Gastroesophageal sphincter (tissue), 4 donors: ENCODE measurements at places on chromosomes 1 and 21. TPM values are rescaled to one million over a fixed set of nuclear protein-coding genes. Genes with fewer than 3 reads are reported as not detected.

The CR1 gene
- total RNA-seq = 1.1 TPM

DNA sequence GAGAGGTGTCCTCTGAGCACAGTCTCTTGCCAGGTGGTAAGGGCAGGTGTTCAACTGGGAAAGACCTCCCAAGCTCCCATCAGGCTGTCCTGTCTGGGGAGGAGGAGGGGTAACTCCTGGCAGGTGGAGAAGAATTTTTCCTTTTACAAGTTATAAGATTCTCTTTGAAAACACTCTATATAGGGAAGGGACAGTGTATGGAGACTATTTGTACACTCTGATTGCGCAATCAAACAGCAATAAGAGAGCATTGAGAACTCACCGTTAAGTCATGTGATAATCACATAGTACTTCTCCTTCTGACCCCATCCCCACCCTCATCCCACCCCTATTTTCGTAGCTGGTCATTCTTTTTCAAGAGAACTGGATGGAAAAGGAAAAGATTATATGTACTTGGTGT, 179.3 kb upstream of the ZNF644 start:
- no peak for ATAC-seq

The S100A5 gene
- total RNA-seq = not detected

The SYNJ1 gene
- total RNA-seq = 12.4 TPM

The C1QC gene
- total RNA-seq = 83.6 TPM

GRCh38 chr1:235351441-235351840, 15.8 kb upstream of the TBCE start:
- ATAC-seq = no peak

DNA sequence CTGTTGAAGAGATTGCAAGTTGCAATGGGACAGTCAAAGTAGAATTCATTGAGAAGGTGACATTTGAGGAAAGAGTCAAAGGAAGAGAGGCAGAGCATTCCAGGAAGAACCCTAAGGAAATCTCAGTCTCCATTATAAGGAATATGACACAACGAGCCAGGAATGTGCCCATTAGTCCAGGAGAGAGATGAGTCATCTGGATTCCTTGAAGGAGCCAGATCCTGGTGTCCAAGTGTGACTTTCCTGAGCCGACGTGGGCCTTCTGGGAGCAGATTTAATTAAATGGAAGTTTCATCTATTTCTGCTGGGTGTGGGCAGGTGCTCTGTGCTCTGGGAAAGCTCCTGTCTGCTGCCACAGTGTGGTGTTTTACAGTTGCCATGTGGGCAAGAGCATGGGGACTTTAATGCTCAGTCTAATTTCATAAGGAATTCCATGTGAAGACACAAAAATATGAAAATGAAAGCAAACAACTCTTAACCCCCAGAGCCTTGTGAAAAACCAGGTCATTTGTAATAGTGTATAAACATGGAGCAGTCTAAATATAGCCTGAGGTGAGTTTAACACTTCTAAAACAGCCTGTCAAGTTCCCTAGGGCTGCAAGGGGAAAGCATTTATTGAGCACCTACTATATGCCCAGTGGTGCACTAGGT, 111.4 kb upstream of the ARTN start:
- peak; percentile 97 for ATAC-seq

DNA sequence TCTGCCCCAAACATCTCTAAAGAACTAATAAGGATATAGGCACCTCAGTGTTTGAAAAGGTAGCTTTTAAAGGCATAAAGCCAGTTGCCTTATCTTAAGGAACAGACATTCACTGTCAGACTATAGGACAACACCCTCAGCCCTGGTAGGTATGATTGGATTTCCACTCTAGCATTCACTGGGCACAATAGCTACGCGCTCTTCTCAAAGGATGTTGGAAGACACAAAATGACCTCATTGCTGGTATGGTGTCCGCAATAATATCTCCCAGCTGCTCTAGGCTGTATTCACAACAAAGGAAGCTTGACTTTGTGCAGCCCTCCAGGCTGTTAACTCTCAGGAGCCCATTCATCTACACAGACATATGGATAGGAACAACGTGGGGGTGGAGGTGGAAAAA, 119.4 kb upstream of the CXADR start:
- no peak for ATAC-seq

The PKP1 gene
- 3.0 TPM for total RNA-seq

DNA sequence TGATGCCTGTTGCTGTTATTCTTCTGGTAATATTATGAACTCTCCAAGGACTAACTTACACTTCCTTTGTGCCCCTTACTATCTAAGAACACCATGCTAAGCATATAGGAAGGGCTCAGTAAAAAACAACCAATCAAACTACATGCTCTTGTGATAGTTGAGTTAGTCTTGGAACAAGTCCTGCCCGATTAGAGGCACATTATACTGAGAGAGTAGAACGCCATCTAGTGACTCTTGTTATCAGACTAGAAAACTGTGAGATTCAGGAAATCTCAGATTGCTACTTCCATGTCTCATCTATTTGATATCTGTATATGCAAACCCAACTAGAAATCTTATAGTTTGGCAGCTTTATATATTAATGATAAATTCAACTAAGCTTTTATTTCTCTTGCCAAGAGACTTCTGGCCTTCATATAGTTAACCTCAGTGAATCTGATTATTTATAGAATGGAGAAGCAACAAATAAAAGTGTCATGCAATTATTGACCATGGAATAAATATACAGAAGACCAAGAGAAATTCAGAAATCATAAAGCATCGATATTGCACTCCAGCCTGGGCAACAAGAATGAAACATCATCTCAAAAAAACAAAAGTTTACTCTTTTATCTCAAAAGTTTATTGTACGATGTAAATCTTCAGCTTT, 7.8 kb upstream of the SRRM1 start:
- ATAC-seq = no peak

The GIPC2 gene
- 3.3 TPM for total RNA-seq

- no peak for ATAC-seq
These were observed 112.4 kb upstream of the BEND5 start for GRCh38 chr1:48889082-48889481.

GRCh38 chr1:179817056-179817455, 60.5 kb downstream of the TOR1AIP2 start:
- ATAC-seq = no peak

The GOLT1A gene
- not detected for total RNA-seq

DNA sequence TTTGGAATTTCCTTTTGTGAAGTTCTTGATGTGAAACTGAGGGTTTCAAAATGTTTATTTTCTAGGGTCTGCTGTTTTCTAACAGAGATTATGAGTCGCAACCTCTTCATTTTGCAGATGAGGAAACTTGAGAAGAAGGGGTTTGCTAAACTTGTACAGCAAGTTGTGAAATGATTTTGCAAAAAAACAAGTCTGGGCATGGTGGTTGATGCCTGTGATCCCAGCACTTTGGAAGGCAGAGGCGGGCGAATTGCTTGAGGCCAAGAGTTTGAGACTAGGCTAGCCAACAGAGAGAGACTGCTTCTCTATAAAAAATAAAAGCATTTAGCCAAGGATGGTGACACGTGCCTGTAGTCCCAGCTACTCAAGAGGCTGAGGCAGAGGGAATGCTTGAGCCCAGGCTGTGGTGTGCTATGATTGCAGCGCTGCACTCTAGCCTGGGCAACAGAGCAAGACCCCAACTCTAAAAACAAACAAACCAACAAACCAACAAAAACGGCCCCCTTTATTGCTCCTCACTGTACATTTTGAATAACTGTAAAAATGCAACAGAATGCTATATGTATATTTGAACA, 9.9 kb downstream of the TRIM67 start:
- ATAC-seq = no peak

The AMPD1 gene
- total RNA-seq = not detected

- ATAC-seq = no peak
These were observed 36.7 kb downstream of the FAM163A start for GRCh38 chr1:179779645-179780272.

The WNT2B gene
- total RNA-seq = 3.0 TPM

DNA sequence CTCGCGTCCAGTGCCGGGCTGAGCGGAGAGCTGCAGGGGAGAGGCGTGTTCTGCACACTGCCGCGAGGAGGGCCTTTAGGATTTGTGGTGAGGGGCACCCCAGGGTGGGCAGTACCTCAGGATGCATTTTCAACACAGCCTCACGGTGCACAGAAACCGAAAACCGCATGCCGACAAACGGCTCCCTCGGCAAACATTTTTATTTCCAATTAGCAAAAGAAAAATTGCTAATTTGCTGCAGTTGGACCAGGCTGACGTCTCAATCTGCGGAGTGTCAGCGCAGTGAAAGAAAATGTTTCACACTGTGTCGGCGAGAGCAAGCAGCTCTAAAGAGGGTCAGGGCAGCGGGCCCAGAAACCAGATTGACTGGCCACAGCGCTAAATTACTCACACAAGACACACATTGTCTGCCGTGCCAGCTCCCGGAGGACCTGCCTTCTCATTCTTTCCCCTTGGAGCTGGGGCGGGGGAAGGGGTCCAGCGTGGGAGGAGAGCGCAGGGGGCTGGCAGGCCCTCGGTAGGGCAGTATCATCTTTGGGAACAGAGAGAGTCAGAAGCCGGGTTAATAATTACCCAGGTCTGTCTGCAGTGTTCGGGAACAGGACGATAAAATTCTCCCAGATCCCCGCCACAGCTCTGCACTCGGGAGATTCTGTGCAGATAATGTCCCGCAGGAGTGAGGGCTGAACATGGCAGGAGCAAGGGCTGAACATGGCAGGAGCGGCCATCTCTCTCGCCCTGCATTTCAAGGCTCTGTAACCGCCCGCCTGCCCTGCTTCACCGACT, 150.2 kb downstream of the PRDM16 start:
- ATAC-seq = peak; percentile 39

The MMEL1 gene
- 1.4 TPM for total RNA-seq
